ENCODE measurements at places on chromosomes 1 and 21. TPM values are rescaled to one million over a fixed set of nuclear protein-coding genes. Genes with fewer than 3 reads are reported as not detected.
A peak's percentile ranks its signal among the peaks of the same experiment; 100 is the strongest.

- peak; percentile 39 for DNase-seq
Observed at GRCh38 chr1:31617916-31618746, 642 bp downstream of the HCRTR1 start.

DNA sequence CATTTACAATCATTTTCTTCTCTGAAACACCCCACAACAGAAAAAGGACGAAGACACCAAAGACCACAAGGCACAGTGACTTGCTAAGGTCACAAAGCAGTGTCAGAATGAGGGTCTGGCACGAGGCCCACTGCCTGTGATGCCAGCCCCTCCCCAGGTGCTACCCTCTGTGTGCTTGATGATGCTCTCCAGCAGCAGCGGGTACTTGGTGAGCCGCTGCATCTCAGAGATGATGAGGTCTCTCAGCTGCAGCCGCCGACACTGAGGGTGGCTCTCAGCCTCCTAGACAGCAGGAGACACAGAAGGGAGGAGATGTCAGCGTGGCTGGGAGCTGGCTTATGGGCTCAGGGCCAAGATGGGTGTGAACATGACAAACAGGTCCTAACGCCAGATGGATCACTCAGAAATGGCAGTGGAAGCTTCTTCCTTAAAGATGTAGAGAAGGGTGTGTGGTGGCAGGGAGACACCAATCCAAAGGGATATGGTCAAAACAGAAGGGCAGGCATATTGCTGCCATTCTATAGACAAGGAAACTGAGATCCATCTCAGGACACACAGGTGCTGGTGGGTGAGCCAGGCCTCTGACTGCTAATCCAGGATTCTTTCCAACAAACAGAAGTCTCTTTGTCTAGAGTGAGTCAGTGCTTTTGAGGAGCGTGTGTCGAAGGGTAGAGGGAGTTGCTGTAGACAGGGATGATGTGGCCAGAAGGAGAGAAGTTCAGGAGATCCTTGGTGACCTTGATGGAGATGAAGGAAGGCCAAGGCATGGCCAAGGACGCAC lies 25.6 kb downstream of the LRRC71 start:
- DNase-seq, result no peak

GRCh38 chr1:24935615-24936484 lies 5.8 kb upstream of the RUNX3 start:
- no peak for DNase-seq

GRCh38 chr1:3915551-3916121 lies 15.6 kb upstream of the C1orf174 start:
- DNase-seq, result no peak

- DNase-seq, result no peak
Observed at GRCh38 chr1:232476538-232476950, 153.4 kb downstream of the SIPA1L2 start.

DNA sequence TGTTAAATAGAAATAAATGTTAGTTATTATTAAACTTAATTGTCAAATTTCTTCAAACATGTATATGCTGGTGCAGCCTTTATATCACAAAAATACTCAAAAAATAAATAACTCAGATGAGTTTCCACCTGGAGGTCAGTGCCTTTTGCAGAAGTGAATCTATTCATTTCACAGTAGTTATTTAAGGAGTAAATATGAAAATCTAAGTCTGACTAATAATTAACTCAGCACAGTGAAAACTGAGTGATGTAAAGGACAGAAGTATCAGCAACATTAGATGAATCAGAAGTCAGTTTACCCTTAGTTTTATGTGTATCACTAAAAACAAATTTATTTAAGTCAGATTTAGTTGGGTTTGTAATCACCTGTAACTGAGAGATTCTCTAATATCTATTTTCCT lies 2135.4 kb downstream of the MRPL39 start:
- no peak for DNase-seq

GRCh38 chr1:21724570-21724969 lies 55.4 kb upstream of the RAP1GAP start:
- DNase-seq, result no peak

- DNase-seq, result no peak
Observed at GRCh38 chr1:214634267-214634666, 31.3 kb downstream of the CENPF start.

DNA sequence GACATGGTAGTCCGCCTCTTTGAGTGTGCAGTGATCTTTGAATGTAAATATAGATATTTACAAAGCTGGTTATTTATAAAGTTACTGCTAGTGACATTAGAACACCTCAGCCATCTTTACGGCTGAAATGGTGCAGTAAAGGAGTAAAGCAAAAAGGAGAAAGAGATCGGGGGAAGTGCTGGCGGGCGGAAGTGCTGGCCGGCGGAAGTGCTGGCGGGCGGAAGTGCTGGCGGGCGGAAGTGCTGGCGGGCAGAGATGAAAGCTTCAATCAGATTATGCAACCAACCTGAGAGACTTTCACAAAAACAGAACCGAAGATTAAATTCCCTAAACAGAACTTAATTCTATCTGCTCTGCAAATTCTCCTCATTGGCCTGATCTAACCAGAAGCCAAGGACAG lies 1.4 kb upstream of the OR14A16 start:
- DNase-seq, result no peak

GRCh38 chr1:45044916-45045315 lies 32.9 kb downstream of the UROD start:
- no peak for DNase-seq

GRCh38 chr1:230753586-230754251 lies 6.5 kb downstream of the CAPN9 start:
- peak; percentile 10 for DNase-seq

DNA sequence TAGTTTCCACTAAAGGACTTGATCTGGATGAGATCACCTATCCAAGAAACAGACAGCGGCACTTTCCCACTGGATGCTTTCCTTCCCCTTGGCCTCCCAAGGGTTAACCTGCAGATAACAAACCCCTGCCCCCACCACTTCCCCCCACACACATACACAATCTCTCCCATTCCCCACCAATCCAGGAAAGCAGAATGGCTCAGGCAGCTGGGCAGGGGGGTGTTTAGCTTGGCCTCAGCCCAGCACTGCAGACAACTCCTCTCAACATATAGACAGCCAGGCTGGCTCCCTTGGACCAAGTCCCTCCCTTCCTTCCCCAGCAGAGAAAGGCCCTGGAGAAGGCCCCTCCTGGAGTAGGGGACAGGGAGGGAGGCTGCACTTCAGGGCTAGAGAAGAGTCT lies 24.6 kb downstream of the PLEKHA6 start:
- no peak for DNase-seq

DNA sequence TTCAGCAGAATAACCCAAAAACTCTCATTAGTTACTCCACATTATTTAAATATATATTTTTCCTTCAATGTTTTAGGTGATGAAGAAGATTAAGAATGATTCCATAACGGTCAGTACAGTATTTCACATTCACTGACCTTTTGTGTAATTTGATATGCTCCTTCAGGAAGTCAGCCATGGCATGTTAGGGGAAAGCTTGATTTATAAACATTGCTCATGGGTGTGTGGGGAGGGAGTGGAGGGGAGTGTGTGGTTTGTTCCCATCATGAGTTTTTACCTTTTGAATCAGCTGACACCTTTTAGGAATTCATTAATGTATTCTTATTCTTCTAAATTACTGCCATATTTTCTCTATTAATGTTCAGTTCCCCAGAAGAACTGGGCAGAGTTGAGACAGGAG lies 240.2 kb downstream of the ATG4C start:
- DNase-seq, result no peak

- DNase-seq, result no peak
Observed at GRCh38 chr1:181608948-181609347, 125.6 kb downstream of the CACNA1E start.

GRCh38 chr1:161905269-161905884 lies 118.3 kb downstream of the OLFML2B start:
- DNase-seq, result peak; percentile 42

DNA sequence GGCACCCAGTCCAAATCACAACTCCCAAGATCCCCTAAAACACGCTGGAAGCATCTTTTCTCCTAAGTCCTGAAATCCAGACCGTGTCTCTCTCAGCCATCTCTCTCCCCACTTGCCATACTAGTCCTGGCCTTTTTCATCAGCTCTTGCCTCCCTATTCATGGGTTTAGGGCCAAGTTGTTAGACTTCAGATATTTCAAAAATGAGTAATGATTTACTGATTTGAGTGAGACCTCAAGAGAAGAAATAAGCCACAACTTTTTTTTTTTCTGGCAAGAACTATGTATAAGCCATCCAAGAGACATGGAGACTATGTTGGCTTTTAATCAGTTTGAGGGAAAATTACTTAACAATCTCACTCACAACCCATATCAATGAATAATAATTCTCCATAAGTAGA lies 62.5 kb downstream of the TBX15 start:
- no peak for DNase-seq

DNA sequence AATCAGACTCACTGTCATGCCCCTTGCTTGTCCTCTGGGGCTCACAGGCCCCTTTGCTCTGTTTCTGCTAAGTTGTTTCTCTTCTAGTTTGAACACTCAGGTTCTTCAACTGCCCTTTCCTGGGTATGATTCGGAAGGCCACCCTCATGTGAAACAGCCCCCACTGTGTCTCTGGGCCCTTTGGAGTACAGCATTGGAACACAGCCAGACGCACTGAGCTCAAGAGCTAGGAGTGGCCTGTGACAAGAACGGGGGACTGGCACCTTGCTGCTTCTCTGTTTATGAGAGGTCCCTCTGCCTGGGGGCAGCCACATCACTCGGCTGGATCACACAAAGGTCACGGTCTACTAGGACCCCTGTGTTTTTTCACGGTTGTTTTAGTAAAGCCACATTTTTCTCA lies 114.4 kb upstream of the ZC3H12A start:
- no peak for DNase-seq

- no peak for DNase-seq
Observed at GRCh38 chr1:119564548-119564947, 57.5 kb downstream of the HSD3B1 start.

- no peak for DNase-seq
Observed at GRCh38 chr21:44368711-44369446, 15.5 kb downstream of the TRPM2 start.

DNA sequence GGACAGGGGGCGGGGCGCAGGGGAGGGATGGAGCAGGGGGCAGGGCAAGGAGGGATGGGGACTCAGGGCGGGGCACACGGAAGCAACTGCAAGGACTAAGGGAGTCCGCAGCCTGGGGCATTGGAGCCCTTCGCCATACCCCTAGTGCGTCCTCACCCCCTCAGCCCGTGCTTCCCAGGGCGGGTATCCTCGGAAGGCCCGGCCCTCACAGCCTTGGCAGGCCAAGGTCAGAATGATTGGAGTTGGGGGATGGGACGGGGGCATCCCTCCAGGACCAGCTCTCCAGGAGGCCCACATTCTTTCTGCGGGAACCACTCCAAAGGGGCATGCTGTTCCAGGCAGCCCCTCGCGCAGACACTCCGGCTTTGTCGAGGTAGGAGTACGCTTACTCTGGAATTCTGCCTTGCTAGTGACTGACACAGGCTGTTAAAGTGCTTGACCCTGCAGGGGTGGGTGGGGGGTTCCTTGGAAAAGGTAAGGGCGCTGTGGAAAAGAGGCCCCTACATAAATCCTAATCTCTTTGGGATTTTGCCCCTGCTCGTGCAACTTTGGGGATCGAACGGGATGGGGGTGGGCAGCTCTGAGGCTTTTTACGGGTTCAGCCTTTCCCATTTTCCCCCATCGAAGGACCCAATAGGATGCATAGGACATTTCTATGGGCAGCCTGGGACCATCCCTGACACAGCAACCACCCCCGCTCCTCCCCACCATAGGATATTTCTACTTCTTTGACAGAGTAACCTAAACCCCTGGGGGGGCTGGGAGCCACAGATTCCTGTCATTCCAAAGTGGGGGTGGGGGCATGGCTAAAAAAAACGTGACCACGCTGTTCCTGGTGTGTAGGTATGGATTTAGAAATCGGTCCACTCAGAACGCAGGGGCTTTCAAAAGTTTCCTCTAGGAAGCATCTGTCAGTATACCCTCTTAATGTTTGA lies 738 bp upstream of the TRIM11 start:
- no peak for DNase-seq

DNA sequence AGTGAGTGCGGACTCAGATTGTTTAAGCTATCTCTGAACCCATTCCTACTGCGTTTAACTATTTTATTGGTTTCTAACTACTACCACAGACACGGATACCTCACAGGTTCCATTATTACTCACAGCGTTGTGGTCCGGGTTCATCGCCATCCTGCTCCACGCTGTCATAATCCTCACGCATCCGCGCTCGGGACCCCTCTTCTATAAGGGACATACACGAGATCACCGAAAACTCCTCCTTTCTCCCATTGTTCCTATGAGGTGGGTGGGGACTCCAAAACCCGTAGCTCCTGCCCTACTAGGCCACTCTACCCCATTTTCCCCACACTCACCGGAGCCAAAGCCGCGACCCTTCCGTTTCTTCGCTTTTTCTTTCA lies 610 bp downstream of the RBM8A start:
- no peak for DNase-seq

DNA sequence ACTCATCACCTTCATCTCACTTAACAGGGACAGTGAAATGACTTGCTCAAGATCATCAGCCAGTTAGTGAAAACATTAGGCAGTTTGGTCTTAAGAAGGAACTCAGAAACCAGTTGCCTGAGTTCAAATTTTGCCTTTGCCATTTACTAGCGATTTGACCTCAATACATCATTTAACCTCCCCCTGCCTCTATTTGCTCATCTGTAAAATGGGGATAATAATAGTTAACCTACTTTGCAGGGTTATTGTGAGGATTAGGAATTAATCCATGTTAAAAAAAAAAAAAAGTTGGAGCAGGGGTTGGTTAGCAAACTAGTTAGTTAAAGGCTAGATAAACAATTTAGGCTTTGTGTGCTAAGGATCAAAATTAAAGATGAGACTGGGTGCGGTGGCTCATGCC lies 10.6 kb upstream of the TACSTD2 start:
- no peak for DNase-seq

- DNase-seq, result peak; percentile 3
Observed at GRCh38 chr21:38506661-38507281, 8.5 kb upstream of the ERG start.

GRCh38 chr1:102693345-102693744 lies 415.0 kb downstream of the COL11A1 start:
- no peak for DNase-seq

GRCh38 chr1:180192172-180192571 lies 37.5 kb downstream of the QSOX1 start:
- DNase-seq, result no peak

- DNase-seq, result no peak
Observed at GRCh38 chr21:27212441-27212840, 245.6 kb upstream of the ADAMTS5 start.

GRCh38 chr1:154419620-154420571 lies 14.8 kb downstream of the IL6R start:
- DNase-seq, result peak; percentile 54

DNA sequence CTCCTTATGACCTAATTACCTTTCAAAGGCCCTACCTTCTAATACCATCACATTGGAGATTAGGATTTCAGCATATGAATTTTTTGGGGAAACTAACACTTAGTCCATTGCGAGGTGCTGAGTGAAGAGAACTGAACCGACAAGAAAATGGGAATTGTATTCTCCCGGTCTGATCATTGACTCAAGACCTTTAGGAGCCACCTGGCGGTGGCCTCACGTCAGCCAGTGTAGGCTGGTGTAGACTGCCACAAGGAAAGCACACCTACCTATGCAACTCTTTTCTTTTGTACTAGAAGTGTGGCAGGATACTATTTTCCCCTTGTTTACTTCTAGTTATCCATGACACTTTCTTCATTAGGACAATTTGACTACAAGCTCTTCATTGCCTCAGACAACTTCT lies 333.5 kb upstream of the B3GALT2 start:
- DNase-seq, result no peak

GNAT2 gene
- polyA plus RNA-seq, result not detected

ZNF678 gene
- polyA plus RNA-seq, result 2.4 TPM

SYDE2 gene
- polyA plus RNA-seq, result 1.0 TPM

TAS1R1 gene
- not detected for polyA plus RNA-seq

DLGAP3 gene
- 0.21 TPM for polyA plus RNA-seq

S100A14 gene
- polyA plus RNA-seq, result not detected

BATF3 gene
- 2.3 TPM for polyA plus RNA-seq

PLEKHN1 gene
- polyA plus RNA-seq, result not detected
